DMS53 (cell line): ENCODE measurements at places on chromosomes 11 and 22.

- DNase-seq: peak; percentile 29
Observed at GRCh38 chr11:33835143-33835878, 56.6 kb downstream of the LMO2 start.

DNA sequence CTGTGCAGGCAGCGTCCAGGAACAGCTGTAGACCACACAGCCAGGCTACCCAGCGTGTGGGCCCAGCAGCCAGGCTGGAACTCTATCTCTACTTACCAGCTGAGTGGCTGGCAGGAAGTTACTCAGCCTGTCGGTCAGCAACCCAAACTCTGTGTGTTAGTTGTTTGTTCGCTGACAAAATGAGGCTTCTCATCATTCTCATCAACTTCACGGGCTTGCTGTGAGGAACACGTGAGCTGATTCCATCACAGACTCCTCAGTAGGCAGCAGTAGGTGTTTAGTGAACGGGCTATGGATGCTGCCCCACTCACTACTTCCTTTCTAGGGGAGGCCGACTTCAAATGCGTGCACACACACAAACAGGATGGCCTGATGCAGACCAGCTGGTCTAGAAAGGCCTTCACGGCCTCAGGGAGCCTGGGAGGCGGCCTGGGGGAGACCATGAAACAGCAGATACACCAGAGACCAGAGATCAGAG is 830 bp upstream of the SPDYC start:
- DNase-seq: peak; percentile 31

DNA sequence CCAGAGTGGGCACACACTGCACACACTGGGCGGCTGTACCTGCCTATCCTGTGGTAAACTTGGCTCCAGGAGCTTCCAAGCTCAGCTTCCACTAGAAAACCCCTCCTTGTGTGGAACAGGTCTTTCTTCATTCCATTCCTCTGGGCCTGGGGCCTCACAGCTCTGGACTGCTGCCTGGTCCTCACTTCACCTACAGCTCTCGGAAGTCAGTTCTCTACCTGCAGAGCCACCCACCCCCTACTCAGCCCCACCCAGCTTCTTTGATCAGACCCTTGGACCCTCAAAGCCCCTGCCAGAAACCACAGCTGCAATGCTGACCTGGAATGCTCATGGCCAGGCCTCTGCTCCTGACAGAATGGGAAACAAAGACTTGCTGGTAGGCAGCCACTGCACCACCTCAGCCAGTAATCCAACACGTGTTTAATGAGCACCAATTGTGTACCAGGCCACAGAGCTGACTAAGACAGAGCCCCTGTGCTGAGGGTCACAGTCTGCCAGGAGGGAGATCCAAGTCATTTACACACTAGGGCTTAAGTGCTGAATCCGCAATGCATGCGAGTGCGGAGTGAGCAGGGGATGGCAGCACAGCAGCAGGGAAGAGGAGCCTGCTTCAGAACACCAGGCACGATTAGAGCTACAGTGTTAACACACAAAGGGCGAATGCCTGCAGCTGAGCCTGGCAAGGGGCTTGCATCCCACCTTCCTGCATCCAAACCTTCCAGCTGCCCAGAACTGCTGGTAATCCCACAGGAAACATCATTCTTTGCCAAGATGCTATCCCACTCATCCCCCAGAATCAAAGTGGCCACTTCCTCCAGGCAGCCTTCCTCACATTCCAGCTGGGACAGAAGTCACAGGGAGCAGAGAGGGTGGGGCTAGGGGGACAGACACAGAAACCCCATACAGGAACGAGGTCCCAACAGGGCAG is 4.6 kb downstream of the GNB1L start:
- DNase-seq: peak; percentile 13

DNA sequence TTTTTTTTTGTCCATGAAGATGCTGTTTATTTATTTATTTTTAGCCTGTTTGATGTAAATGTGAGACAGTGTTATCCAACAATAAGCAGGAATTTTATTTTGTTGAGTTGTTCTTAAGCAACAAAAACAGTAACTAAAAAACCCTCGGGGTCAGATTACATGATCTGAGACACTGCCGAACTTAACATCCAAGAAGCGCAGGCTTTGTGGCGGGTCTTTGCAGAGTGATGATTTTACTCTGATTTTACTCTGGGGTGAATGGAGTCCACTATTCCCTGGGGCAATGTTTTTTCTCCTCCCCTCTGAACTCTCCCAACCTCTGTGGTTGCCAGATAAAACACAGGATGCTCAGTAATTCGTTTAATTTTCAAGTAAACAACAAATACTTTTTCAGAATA is 450.1 kb upstream of the B3GAT1 start:
- DNase-seq: no peak

DNA sequence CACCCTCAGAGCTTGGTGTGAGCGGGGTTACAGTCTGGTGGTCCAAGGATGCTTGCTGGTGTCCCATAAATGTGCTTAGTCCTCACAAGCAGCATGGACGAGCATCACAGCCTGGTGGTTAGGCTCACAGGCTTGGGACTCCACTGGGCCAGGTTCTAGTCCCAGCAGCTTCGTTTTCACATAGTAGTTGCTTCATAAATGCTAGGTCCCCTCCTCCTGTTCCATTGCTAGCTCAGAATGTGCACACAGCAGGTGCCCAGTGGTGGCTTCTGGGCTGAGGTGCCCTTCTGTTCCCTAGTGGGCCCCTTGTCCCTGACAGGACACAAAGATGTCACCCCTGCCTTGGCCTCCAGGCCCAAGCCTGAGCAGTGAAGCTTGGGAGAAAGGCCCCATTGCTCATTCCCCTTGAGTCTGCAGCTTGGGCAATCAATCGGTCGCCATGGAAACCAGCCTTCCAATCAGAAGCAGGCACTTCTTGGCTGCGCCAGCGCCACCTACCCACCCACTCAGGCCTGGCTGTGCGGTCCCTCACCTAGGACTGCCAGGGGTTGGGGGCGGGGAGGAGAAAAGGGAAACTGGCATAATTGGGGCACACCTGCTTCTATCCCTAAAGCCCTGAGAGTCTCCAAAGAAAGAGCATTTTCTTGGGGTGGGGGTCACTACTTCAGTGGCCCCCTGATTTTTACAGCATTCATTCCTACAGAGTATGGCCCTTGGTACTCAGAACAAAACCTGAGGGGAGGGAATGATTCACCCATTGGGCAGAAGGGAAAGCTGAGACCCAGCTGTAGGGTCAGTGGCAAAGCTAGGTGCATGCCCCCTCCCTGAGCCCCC is 48.1 kb downstream of the CYTH4 start:
- peak; percentile 70 for DNase-seq

DNA sequence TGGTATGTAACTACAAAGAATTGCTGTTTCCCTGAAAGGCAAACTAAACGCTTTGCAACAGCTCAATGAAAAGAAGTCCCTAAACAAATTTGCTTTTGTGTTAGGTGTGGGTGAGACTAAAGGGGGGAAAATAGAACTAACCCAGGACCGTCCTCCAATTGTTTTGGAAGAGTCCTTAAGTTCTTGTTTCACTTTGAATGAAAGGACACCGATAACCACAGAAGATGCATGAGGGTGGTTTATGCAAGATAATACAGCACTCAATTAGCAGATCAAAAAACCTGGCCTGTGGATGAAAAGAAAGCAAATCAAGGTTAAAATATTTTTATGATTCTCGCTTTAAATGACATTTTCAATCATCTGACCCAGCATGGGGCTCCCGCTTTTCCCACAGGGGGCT is 304.5 kb upstream of the SYN3 start:
- DNase-seq: no peak

DNA sequence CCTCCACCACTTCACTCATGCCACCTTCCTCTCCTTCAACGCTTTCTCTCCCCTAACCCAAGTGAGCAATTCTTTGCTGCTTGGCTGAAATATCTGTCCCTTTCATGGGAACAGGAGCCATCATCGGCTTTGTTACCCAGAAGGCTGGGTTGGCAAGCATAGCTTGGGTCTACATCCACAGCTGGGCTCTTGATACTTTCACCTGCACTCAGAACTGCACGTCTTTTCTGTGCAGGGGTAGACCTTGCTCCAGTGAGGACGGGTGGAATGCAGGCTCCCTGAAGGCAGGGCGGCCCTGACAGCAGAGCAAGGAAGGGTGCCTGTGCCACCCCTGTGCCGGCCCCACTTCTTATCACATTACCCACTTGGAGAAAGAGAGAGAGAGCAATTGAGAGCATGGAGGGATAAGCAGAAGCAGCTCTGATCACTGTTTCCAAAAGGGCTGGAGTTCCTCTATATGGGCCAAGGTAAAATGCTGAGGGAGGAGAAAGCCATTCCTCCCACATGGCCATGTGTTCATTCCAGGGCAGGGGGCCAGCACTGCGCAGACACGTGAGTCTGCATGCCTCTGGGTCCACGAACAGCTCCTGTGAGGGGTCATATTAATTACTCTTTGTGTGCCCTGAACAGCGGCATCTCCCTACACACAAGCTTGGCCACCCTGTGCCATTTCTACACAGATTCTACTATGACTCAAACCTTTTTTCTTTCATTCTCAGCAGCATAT is 181.8 kb downstream of the BUD13 start:
- no peak for DNase-seq

DNA sequence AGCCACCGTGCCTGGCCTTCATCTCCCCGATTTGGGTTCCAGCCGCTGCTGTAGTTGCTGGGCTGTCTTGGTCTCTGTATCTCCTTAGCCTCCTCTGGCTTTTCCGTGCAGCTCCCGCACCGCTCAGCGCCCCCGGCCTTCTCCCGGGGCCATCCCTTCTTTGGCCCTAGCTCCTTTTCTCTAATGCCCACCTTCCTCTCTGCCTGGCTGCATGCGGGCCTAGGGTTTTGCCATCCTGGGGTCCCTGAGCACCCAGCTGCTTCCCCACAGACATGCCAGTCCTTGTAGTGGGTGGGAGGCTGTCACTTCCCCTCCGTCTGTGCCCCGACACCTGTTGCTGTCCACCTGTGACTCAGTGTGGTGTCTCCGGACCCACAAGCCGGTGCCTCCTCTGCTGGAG is 36.4 kb downstream of the KCNJ4 start:
- DNase-seq: no peak

GRCh38 chr11:72589802-72590761 is 84.1 kb downstream of the PDE2A start:
- DNase-seq: peak; percentile 92

DNA sequence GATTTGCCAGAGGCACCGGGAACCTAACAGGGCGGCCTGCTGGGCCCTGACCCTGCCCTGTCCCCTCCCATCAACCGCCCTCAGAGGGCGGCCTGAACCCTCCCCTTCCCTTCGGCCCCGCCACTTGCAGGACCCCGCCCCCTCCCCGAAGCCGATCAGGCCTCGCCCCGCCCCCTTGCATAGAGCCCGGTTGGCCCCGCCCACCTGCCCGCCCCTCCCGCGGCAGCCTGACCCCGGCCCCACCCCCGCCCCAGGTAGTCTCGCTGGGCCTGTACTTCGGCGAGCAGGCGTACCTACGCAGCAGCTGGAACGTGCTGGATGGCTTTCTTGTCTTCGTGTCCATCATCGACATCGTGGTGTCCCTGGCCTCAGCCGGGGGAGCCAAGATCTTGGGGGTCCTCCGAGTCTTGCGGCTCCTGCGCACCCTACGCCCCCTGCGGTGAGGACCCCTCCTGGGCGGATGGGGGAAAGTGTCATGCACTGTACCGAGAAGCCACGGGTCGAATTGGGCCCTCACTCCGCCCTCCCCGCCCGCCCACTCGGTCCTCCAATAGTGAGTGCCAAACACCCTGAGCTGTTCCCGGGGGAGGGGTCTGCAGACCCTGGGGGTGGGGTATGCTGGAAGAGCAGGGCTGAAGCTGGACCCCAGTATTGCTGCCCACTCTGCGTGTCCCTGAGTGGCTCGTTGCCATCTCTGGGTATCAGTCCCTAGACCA is 94.1 kb downstream of the CACNA1I start:
- DNase-seq: peak; percentile 90

- no peak for DNase-seq
Observed at GRCh38 chr11:68792400-68792966, 41.2 kb upstream of the TESMIN start.

GRCh38 chr22:38733724-38734381 is 21.9 kb downstream of the SUN2 start:
- DNase-seq: peak; percentile 81

GRCh38 chr22:35430897-35431322 is 31.0 kb downstream of the MCM5 start:
- peak; percentile 69 for DNase-seq

DNA sequence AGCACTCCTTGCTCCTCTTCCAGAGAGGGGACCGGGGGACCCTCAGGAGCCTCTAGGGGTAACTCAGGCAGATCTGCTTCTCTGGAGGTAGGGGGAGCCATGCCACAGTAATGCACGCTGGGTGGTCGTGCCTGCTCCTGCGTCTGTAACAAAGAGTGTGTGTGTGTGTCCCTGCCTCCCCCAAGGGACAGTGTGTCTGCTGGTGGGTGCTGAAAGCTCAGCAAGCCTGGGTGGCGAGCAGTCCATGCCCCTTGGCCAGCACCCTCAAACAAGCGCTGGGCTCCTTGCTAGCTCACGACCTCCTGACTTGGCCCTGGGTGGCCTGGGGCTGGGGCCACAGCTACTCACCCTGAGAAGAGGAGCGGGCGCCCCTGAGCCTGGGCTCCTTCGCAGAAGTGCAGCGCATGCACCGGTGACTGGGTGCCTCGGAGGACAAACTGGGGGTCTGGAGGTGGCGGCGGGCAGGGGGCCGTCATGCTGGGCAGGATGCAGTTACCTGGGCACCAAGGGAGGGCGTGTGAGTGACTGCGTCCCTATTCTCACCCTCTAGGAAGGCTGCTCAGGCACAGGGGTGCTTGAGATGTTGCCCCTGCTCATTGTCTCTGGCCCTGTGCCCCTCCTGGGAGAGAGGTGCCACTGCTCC is 33.7 kb downstream of the GNB1L start:
- no peak for DNase-seq

- DNase-seq: no peak
Observed at GRCh38 chr22:38531251-38531938, 25.3 kb upstream of the DDX17 start.

GRCh38 chr11:69292221-69292648 is 1.7 kb upstream of the MYEOV start:
- DNase-seq: no peak

DNA sequence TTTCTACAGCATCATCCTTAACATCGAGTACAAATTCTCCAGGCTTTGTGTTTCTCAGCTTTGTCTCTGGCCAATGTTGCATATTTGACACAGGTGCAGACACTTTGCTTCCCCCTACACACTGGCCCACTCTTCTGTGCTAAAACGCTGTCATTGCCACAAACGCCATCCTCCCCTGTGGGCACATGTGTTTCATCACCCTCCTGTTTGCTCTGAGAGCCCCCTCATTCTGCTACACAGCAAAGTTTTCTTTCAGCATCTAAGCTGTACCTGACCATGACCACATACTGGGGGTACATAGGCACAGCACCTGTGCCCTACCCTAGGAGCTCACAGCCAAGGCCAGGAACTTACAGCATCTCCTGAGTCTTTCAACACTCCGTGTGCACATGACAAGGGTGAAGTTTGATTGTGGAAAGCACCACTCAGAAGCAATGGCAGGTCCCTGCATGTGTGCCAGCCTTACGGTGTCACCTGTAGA is 7.9 kb upstream of the IGLL5 start:
- DNase-seq: no peak

- DNase-seq: no peak
Observed at GRCh38 chr11:16809886-16810668, 71.6 kb downstream of the C11orf58 start.

DNA sequence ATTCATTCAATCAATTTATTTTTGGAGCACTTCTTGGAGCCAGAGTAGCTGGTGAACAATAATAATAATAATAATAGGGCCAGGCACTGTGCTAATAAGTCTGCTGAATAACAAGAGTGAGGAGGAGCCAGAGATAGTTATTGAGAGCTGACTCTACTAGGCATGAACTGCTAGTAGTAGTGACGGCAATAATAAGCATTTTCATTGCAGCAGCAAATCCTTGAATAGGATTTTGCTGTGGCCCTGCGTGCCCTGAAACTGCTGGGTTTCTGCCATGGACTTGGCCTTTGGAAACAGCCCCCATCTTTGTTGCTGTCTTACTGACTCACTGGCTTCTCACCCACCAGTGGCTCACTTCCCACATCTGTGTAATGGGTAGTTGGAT is 545.9 kb downstream of the MIAT start:
- no peak for DNase-seq
